NCI-H1417 treated with DMSO at 0.1 percent for 48 hours (cell line): ENCODE measurements at places on chromosomes 2 and 18.

DNA sequence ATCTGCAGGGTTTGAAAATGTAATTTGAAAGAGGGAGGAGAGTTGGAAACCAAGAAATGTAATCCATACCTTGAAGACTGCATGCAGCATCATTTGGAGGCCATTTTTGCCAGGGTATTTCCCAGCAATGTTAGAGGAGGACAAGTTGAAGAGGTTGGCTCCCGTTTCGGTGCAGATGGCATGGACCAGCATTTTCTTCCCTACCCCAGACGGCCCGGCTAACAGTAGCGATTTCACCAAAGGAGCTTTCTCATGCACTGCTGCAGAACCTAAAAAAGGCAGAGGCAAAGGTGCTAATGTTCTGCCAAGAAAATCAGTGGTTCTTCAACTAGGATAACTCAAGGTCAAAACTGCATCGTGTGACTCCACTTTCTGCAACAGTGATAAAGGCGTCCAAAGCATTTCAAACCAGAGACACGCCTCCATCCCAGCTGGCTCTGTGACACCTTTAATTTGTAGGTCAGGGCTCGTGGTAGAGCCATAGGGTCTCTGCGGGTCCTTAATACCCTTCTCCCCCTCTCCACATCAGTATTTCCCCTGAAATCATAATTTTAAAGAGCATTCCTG, 99.6 kb upstream of the ASB18 start:
- no peak for DNase-seq

DNA sequence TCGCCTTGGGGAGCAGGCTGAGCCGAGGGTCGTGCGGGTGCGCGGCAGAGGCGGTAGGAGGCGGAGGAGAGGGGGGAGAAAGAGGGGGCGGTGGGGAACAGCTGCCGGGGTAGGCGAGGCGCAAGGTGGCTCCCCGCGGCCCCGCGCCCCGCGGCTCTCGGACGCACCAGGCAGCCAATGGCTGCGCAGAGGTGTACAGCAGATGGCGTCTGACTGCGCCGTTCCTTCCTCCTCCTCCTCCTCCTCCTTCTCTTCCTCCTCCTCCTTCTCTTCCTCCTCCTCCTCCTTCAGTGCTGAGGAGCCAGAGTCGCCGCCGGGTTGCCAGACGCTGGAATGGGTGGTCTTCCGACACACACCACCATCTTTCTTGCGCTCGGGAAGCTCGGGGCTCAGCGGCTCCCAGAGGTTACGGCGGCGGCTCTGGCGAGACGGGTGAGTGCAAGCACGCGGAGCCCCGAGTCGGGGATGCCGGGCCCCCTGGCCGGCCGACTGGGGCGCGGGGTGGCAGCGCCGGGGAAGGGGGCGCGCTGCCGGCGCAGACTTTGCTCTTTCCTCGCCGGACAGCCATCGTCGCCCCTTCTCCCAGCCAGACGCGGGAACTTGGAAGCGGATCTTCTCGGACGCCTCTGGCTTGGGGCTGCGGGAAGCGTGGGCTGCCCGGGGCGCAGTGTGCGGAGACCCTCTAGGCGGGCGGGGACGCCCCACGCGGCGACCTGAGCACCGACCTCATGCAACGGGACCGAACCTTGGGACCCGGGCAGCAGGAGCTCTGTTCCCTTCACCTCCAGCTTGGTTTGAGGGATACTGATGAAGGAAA, at the start of gene THSD7B:
Gene THSD7B (plus strand): TSS at position 290 of the 817 bp plus-strand sequence. CDS start 116,634 bp downstream, outside the sequence.
- no peak for DNase-seq

GRCh38 chr2:71548646-71549425, 95.5 kb downstream of the DYSF start:
- DNase-seq = no peak

DNA sequence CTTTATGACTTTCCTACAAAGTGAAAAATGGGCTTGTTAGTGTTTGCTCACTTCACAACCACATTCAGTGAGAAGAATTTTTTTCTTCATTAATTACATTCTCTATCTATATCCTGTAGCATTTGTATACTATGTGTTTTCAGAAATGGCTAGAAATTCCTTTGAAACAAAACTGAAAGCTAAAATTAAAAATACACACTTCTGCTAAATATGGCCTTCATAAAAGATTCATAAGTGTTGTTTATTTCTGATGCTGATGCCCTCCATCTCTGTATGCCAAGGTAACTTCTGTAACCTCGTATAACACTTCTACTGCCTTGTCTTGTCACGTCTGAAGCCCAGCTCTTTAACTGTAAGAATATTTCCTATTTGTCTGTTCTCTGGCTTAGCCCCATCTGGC, 59.8 kb downstream of the PMAIP1 start:
- no peak for DNase-seq

GRCh38 chr2:218393750-218394290, 5.8 kb upstream of the CTDSP1 start:
- DNase-seq = no peak

DNA sequence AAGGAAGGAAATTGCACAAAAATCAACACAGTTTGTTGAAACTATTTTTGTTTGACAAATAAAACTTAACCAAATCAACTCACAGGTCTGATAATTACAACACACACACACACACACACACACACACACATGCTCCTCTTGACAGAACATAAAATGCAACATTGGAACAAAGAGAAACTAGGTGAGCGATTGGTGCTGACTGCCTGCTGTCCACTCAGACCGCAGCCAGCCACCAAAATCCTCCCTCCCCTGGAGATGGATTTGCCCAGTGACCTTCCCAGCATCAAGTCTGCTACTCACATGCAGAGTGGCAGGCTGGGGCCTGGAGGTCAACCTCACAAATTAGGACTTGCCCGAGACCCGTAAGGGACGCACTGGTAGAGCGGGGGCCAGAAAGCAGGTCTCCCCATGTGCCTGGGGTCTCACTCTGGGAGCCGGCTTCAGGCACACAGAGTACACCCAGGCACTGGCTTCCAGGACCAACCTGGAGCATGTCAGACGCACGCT, 61.4 kb downstream of the DIPK1C start:
- DNase-seq = no peak

- DNase-seq = no peak
Measured at GRCh38 chr18:37665346-37665745, 99.7 kb upstream of the CELF4 start.

GRCh38 chr2:196105951-196106350, 37.3 kb upstream of the DNAH7 start:
- DNase-seq = no peak

DNA sequence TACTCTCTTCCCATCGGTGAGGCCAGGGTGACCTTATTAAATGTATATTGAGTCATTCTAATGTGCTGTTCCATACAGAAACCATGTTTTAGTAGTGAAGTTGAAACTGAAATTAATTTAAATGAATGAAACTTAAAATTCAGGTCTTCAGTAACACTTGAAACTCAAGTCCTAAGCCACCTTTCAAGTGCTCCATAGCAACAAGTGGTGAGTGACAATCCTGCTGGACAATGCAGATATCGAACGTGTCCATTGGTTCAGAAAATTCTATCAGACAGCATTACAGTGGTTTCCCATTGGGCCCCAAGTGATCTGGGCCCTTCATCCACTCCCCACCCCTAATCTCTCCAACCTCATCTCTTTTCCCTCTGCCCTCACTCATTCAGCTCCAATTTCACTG, 48.7 kb downstream of the HNMT start:
- DNase-seq = no peak

GRCh38 chr2:181750305-181750704, 70.0 kb upstream of the NEUROD1 start:
- DNase-seq = no peak

GRCh38 chr18:66795051-66795450, 191.2 kb upstream of the CDH19 start:
- DNase-seq = no peak

DNA sequence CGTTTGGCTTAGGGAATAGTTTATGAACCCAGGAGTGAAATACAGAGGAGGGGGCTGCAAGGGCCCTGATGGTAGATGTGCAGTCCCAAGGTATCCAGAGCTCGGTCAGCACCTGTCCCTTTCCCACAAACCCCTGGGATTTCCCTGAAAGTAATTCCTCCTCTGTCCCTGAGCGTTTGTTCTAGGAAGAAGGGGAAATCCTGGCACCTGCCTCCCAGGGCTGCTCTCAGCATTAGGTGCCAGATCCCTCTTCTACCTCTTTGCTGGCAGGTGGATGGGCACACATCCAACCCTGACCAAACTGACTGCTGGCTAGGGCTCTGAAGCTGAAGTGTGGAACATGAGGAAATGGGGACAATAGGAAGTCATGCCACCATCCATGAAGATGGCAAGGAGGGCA, 824.0 kb downstream of the SLC4A3 start:
- no peak for DNase-seq

GRCh38 chr18:50560681-50561629, 1.1 kb downstream of the MAPK4 start:
- no peak for DNase-seq

DNA sequence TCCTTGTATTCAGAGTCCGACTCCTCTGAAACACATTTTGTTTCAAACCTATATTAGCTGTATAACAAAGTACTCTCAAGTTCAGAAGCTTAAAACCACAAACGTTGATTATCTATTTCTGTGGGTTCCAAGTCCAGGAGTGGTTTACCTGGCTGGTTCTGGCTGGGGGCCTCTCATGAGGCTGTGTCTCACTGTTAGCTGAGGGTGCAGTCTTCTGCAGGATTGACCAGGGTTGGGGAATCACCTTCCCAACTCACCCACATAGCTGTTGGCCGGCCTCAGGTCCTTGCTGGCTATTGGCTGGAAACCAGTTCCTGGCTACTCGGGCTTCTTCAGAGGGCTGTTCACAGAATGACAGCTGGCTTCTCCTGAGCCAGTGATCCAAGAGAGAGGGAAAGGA, 18.0 kb upstream of the ATIC start:
- DNase-seq = no peak

DNA sequence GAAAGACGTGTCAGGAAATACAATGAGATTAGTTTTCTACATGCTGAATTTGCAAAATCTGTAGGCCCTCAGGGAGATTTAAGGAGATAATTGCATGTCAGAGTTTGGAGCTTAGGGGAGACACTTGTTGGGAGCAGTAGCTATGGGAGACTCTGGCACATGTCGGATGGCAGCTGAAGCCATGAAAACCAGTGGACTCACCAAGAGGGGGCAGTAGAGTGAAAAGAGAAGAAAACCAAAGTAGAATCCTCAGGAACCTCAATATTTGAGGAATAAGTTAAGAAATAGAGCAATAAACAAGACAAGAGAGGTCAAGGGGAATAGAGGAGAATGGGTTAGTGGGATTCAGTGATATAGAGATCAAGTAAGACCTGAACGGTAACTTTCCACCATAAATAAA, 24.8 kb downstream of the RUFY4 start:
- DNase-seq = no peak

- DNase-seq = no peak
Measured at GRCh38 chr18:4146797-4147196, 308.3 kb downstream of the DLGAP1 start.

DNA sequence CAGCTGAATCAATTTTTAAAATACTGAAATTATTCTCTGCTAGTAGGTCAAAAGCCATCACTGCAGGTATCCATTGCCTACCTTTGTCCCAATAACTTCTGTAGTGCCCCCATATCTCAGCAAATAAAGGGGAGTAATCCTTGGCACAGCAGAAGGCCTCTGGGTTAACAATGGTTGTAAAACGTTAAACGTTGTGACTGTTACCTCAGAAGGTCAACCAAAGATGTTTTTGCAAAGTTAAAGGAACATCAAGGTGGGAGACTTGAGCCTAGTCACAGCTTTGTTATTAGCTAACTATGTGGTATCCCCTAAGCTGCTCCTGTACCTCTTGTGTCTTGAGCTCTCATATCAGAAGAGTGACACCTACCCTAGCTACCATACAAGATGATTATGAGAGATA, 60.5 kb downstream of the COX7A2L start:
- DNase-seq = no peak

- DNase-seq = no peak
Measured at GRCh38 chr2:226333388-226333787, 466.2 kb downstream of the IRS1 start.

- DNase-seq = no peak
Measured at GRCh38 chr18:966759-967576, 62.3 kb downstream of the ADCYAP1 start.

- no peak for DNase-seq
Measured at GRCh38 chr18:79613186-79613931, 66.2 kb upstream of the CTDP1 start.

DNA sequence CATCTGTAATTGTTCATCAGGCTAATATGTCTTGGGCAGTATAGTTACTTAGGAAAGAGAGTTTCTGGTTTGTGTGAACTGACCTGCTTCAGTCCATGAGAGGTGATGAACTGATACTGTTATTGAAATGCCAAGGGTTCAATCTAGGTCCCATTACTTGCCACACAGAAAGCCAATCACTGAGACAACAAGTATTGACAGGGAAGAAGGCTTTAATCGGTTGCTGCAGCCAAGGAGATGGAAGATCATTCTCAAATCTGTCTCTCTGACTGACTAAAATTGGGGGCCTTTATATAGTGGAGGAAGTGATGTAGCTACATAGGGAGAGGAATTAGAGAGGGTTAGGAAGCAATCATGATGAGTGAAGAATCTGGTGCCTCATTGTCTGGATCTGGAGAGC, 19.9 kb upstream of the FAM98A start:
- DNase-seq = no peak

- no peak for DNase-seq
Measured at GRCh38 chr2:221025398-221025797, 546.7 kb downstream of the EPHA4 start.

DNA sequence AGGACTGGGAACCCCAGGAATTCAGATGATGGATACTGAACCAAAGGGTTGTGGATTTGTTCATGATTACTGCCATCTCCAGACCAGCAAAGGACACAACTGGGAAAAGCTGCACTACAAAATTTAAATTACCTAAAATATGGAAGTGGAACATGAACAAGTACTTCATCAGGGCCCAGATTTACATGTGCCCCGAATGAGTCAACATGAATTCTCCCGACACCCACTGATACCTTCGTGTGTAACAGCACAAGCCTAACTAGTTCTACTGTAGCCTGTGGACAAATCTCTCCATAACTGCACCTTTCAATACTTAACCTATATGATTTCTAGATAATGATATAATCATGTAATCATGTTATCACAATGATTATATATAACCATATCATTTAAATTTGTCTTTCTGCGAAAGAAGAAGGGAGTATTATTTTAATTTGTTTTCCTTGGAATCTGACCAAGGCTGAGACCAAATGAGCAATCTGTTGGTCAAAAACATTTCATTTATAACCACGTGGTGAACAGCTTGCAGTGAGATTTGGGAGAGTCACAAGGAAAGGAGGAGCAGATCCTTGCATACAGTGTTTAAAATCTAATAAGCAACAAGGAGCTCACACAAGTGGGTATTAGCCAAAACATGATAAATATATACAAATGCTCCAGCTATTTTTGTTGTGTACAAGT, 70.5 kb downstream of the CACNB4 start:
- no peak for DNase-seq
